Right lobe of liver (tissue), 6 donors: ENCODE measurements at places on chromosomes 1 and 21.

GRCh38 chr1:203098914-203099520 is 13.2 kb upstream of the MYOG start:
- DNase-seq, result no peak

- no peak for DNase-seq
Measured at GRCh38 chr1:3930301-3931006, 30.4 kb upstream of the C1orf174 start.

GRCh38 chr1:41317361-41317760 is 43.9 kb upstream of the FOXO6 start:
- no peak for DNase-seq

DNA sequence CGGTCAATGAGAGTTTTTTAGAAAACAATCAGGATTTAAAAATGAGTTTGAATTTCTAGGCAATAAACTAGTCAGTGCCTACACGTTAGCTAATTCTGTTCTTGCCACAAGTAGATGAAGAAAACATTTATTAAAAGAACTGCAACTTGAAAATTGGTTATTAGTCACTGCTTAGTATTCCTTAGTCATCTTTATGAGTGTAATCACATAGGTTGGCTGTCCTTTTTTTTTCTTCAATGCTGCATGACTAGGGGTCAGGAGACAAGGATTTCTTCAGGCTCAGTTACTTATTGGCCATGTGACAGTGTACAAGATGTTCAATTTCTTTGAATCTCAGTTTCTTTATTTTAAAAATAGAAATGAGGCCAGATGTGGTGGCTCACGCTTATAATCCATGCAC is 17.1 kb downstream of the SOAT1 start:
- no peak for DNase-seq

DNA sequence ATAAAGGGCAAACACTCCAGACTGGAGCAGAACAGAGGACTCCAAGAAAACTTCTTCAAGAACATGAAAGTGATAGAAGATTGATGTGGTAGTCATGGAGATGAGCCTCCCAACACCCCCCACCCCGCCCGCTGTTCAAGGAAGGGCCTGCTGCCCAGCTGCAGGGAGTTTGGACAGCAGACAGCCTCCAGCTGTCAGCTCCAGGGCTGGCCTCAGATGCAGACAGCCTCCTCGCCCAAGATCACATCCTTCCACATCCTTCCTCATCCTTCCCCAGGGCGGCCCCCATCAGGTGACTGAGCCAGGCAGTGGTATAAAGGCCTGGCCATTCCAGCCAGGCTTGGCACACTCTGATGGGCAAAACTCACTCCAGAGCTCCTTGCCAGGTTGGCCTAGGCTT is 24.6 kb downstream of the HMGN2 start:
- no peak for DNase-seq

- no peak for DNase-seq
Measured at GRCh38 chr1:20753589-20753988, 21.1 kb upstream of the SH2D5 start.

- no peak for DNase-seq
Measured at GRCh38 chr1:9344426-9345200, 51.9 kb downstream of the SPSB1 start.

DNA sequence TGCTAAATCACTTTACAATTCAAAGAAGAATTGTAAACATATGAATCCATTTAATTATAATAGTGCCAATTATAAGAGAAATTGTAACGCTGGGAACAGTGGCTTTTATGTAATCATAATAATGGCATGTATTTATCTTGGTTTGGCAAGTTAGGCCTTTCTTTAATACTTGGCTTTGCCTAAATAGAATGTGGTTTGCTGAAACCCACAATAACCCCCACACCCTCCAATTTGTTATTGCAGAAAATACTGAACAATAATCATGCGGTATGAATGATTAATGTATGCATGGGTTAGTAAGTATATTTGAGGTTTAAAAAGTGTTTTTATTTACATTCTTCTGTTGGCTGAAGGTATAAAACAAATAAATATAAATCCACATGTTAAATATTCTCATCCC is 138.2 kb downstream of the NFIA start:
- no peak for DNase-seq

- DNase-seq, result no peak
Measured at GRCh38 chr1:43924516-43924915, 9.1 kb upstream of the ARTN start.

GRCh38 chr1:35962952-35963351 is 32.0 kb downstream of the AGO3 start:
- DNase-seq, result no peak

- DNase-seq, result no peak
Measured at GRCh38 chr1:19892129-19892528, 9.9 kb downstream of the OTUD3 start.

- DNase-seq, result peak; percentile 33
Measured at GRCh38 chr1:181669246-181669645, 185.9 kb downstream of the CACNA1E start.

- no peak for DNase-seq
Measured at GRCh38 chr1:167605576-167605975, 24.5 kb upstream of the RCSD1 start.

DNA sequence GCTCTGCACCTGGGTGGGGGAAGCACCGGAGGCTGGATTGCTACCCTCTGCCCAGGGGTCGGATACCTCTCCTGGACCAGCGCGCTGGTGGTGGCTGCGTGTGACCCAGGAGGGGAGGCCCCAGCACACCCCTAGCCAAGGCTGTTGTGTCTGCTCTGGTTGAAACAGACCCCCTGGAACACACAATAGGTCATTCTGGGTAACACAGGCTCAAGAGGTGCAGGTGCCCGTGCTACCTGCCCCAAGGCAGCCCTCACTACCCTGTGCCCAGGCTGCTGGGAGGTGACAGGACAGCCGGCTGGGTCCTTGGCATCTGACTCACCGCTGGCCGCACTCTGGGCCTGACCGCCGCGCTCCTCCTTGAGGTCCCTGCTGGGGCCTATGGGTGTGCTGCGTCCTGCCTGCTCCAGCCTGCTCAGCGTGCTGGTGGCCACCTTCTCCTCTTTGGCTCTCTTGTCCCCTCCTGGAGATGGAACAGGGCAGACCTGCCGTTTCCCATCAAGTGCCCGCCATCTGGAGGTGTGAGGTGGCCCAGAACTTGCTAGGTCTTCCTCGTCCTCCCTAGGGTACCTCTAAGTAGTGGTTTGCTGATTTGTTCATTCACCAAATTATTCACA is 30.0 kb downstream of the ZBTB17 start:
- DNase-seq, result no peak

- no peak for DNase-seq
Measured at GRCh38 chr1:29855561-29856160, 619.3 kb downstream of the PTPRU start.

DNA sequence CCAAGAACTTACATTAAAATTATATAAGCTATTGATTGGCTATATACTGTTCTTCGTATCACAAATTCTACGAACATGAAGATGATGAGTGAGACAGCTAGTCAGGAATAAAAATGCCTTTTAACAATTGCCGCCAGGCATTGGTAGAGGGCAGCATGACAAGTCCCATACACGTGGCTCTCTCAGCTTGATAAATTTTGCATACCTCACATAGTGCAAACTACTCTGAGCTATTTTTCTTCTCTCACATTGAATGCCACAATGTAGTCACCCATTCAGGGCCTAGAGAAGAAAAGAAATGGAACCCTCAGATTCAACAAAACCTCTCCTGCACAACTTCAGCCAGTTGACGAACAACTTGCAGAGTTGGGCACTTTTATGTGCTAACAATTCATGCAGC is 27.0 kb upstream of the FMO2 start:
- no peak for DNase-seq

DNA sequence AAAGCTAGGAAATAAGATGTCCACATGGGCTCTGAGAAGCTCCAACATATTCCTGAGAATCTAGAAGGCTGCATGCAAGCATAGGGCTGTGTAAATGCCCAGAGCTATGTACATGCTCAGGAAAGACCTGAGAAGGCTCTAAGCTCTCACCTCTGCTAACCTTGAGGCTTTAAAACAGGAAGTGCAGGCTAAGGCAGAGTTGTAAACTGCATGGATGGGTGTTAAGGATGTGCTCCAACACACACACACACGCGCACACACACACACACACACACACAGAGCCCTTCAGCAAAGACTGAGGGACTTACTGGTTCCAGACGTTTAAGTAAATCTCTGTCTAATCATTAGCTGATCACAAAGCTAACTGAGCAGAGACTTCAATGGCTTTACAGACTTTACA is 162.9 kb downstream of the TRABD2B start:
- DNase-seq, result no peak

- no peak for DNase-seq
Measured at GRCh38 chr1:117036018-117036461, 24.1 kb upstream of the TTF2 start.

GRCh38 chr1:196309386-196309785 is 298.9 kb downstream of the KCNT2 start:
- no peak for DNase-seq

- DNase-seq, result no peak
Measured at GRCh38 chr1:198890214-198890930, 251.5 kb downstream of the PTPRC start.

DNA sequence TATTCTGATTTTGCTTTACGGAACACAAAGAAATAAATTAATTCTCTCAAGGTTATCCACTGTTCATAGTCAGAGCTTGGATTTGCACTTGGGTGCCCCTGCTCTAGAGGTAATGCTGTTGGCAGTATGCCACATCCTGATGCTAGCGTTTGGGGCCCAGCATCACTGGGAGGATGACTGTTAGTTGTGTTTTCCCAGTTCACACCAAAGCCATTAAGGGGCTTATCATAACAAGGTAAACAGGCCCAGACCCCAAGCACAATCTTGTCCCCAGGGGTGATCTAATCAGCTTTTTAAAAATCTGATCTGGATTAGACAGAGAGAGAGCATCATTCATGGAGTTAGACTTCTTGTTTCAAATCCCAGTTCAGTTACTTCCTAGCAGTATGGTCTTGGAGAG is 60.2 kb upstream of the PBX1 start:
- no peak for DNase-seq

DNA sequence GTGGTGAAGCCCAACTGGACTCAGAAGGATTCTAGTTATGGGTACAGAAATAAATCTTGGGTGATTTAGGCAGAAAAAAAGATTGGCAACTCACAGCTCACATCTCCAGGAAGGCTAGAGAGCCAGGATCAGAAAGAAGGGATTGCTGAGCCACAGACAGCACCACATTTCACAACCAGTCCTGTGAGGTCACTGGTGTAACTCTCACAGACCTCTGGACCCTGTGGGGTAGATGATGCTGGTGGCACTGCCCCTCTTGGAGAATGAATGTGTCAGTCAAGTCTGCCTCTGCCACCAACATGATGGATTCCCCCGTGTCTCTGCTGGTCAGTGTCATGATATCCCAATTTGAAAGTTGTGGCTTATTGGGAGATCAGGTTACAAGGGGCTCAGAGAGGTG is 70.9 kb upstream of the HMCN1 start:
- no peak for DNase-seq

DNA sequence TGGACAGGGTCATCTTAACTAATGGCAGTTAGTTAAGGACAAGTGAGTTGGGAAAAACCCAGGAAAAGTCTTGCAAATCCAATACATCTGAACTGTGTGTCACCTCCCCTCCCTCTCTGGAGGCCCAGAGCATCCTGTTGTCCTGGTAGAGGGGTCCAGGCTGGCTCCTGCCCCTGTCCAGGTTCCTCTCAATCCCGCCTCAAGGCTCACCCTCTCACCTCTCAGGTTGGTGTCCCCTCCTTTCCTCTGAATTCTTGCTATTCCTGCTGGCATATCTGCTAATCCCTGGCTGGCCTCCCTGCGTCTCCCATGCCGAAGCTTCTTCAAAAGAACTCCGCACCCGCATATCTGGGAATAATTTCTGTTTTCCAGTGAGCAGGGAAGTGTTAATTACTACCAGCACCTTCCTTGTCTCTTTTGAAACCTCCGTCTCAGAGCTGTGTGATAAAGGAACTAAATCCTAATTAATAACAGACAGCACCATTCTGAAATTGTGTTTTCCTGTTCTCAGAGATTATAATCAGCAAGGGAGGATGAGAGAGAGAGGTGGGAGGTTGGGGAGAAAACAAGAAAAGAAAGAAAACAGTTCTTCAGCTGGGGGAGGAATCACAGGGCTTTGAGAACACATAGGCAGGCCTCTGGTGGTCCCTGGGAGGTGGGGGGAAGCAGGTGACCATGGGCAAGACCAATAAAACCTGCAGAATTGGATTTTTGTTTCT is 568.0 kb downstream of the PTPRU start:
- DNase-seq, result no peak

DNA sequence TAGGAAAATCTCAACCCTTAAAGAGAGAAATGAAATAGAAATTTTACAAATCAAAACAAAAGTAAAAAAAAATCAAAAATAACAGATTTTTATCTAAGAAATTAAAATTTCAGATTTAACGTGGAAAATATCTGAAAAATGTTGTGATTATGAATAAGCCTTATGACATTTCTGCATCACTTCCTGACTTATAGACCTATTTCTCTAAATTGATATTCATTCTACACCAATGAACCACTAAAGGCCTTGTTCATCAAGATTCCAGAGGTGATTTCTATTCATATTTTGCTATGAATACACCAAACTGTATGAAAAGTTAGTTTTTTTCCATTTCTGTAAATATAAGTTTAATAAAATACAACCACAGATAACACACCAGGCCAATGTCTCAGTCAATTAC is 261.5 kb downstream of the SMYD3 start:
- DNase-seq, result no peak
